ENCODE measurements at places on chromosomes 2 and 18.

DNA sequence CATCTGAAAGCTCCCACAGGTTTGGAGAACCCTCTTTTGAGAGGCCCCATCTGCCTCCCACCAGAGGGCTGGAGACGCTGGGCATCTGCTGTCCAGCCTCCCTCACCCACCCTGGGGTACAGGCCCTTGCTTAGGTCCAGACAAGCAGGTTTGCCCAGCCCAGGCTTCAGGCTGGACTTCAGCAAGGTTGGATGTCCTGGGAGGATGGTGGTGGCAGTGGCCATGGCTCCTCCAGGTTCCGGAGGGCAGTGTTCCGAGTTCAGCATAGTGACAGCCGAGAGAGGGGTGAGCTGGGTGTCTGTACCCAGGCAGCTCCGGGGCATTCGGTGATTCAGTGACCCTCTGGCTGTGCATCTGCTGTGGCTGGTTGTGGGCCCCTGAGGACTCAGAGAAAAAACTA, 58.2 kb upstream of the HDAC4 start:
- no peaks in the 10 kb centered on the region for H3K4me1 ChIP-seq
- H3K4me3 ChIP-seq = no peak overlapping the region
- no peaks in the 10 kb centered on the region for H3K27me3 ChIP-seq
- DNase-seq = no peak
- H3K27ac ChIP-seq = no peak overlapping the region

DNA sequence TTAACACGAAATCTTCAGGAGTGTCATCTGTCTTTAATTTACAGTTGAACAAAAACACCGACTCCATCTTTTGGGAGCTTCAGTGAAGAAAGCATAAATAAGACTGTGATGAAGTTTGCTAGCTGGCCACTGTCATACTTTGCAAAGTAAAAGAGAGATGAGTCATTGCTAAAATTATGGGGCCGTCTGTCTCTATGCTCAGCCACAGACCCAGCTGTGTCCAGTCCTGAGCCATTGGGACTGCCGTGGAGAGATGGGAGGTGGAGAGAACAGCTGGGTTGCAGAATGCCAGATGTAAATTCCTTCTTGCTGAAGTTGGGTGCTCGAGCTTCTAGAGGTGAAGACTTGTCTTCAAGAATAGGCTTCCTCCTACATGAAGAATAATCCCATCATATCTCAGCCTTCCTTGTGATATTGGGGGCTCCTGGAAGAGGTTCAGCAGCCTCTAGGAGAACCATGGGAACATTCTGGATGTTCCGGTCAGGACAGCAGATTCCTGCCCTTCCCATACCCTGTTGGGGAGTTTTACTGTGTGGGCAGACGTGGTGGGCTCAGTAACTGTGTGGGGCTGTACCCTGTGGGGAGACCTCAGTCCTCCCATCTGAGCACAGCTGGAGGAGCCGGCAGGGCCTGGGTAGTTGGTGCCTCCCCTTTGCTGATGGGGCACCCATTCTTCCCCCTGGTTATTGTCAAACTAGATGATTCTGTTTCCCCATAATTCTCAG, 71.1 kb downstream of the LDLRAD4 start:
- H3K4me1 ChIP-seq = no peaks in the 10 kb centered on the region
- no peak overlapping the region for H3K27ac ChIP-seq
- no peaks in the 10 kb centered on the region for H3K27me3 ChIP-seq
- no peak for DNase-seq
- no peak overlapping the region for H3K4me3 ChIP-seq

DNA sequence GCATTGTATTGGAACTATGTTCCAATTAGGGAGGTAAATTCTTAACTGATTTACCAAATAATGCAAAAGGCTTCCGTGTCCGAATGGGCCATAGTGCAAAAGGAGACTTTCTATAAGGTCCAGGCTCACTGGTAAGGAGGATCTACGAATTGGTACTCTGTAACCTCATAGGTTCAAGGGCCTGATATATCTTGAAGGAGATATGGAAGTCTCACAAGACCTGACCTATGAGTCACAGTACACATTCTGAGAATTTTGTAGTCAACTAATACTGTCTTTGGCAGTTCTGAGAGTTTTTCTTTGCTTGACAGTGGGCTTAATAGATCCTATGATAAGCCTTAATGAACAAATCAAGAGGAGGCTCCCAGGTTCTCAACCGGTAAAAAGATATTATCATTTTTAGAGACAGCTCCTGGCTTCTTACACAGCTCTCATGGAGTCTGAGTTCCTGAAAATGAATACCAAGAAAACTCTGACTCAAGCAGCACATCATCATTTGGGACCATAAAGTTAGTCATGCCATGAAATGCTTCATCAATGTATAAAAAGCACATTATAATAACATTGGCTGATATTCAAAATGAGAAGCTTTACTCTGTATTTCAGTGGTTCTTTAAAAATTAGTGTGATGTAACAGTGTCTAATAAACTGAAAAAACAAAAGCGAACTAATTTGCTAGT, 1275.2 kb upstream of the CRIM1 start:
- H3K4me3 ChIP-seq = no peak overlapping the region
- no peak for DNase-seq
- no peak overlapping the region for H3K27ac ChIP-seq
- H3K4me1 ChIP-seq = no peaks in the 10 kb centered on the region

- H3K36me3 ChIP-seq = no peaks in the 10 kb centered on the region
- H3K4me1 ChIP-seq = no peaks in the 10 kb centered on the region
- DNase-seq = no peak
- H3K27me3 ChIP-seq = no peaks in the 10 kb centered on the region
These were observed 1626.2 kb downstream of the LRP1B start for GRCh38 chr2:140504601-140505000.

- H3K27me3 ChIP-seq = no peaks in the 10 kb centered on the region
- H3K4me1 ChIP-seq = no peaks in the 10 kb centered on the region
- DNase-seq = no peak
- no peak overlapping the region for H3K4me3 ChIP-seq
- H3K36me3 ChIP-seq = no peaks in the 10 kb centered on the region
- no peak overlapping the region for H3K27ac ChIP-seq
These were observed 298.8 kb downstream of the FIGN start for GRCh38 chr2:163436963-163437362.

- DNase-seq = no peak
- H3K36me3 ChIP-seq = no peaks in the 10 kb centered on the region
- H3K27me3 ChIP-seq = no peaks in the 10 kb centered on the region
- H3K27ac ChIP-seq = peak overlapping the region; percentile 77
- H3K4me3 ChIP-seq = peak overlapping the region; percentile 83
These were observed 580 bp upstream of the NDUFV2 start for GRCh38 chr18:9101730-9102507.

GRCh38 chr2:163602196-163602595, 133.6 kb downstream of the FIGN start:
- H3K27ac ChIP-seq = no peak overlapping the region
- H3K36me3 ChIP-seq = no peaks in the 10 kb centered on the region
- H3K4me1 ChIP-seq = no peaks in the 10 kb centered on the region
- H3K27me3 ChIP-seq = no peaks in the 10 kb centered on the region

DNA sequence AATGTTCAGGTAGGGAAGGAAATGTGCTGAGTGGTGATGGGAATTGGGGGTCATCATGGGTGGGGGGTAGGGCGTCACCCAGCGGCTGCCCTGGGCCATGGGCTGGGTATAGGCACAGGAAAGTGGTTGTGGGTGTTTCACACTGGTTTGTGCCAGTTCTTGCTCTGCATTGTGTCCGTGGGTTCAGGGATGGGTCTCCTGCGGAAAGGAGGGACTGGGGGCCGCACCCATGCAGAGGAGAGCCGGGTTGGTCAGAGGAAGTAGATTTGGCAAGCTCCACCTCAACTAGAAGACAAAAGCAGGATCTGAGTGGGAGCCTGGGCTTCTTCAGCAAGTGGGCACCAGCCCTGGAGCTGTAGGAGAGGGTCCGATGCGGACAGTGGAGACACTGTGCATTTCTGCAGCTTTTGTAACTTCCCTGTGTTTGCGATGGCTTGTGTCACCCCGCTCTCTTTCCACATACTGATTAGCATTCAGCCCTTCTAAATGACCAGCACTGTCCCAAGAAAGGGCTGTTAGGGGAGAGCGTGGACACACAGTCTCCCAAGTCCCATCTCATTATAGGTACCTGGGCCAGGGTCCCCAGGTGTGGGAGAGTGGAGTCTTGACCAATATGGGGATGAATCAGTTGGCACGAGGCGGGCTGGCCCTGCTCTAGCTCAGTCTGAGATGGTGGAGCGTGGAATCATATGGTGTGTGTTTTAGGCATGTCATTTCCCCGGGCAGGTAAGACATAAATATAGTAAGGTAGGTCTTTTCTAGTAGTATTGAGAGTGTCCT, 67.2 kb downstream of the LRRFIP1 start:
- no peaks in the 10 kb centered on the region for H3K36me3 ChIP-seq
- H3K27ac ChIP-seq = peak overlapping the region; percentile 90

GRCh38 chr2:33788044-33788443, 188.9 kb upstream of the FAM98A start:
- DNase-seq = no peak
- no peak overlapping the region for H3K4me3 ChIP-seq

DNA sequence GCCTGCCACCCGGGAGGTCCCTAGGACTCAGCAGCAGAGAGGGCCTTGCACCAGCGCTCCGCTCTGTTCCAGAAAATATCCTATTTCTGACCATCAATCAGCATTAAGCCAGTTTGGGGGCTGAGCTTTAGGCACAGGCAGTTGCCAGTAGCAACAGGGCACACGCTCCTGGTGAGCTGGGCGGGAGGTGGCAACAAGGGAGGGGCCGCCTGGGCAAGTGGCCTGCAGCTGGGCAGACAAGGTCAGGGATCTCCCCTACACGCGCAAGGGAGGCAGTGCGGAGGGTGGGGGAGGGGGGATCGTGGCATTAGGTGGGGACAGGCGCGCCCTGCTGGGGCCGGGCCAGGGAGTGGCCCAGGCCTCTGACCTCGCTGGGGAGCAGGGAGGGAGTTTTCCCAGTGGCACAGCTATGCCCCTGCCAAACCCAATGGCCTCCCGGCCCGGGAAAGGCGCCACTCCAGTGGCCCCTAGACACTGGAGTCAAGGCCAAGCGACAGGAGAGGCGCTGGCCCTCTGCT, 302.8 kb downstream of the NCKAP5 start:
- H3K36me3 ChIP-seq = no peaks in the 10 kb centered on the region
- H3K27me3 ChIP-seq = no peaks in the 10 kb centered on the region
- DNase-seq = no peak
- H3K4me3 ChIP-seq = no peak overlapping the region
- H3K4me1 ChIP-seq = no peaks in the 10 kb centered on the region

Data from GM12878 (cell line).